ENCODE measurements at places on chromosomes 11 and 22.

- no peak for DNase-seq
Observed at GRCh38 chr11:121431820-121432526, 20.1 kb upstream of the SORL1 start.

DNA sequence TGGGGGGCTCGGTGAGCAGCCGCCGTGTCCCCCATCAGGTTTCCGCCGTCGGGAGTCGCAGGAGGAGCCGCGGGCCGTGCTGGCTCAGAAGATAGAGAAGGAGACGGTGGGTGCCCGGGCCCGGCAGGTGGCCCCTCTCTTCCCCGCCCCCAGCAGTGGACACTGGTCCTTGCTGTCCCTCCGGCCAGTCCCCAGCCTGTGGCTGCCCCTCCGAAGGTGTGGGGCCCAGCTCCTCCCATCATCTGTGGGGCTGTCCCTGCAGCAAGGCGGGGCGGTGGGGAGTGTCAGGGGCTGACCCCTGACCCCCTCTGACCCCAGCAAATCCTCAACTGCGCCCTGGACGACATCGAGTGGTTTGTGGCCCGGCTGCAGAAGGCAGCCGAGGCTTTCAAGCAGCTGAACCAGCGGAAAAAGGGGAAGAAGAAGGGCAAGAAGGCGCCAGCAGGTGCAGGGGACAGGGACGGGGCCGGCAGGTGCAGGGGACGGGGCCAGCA lies 15.3 kb downstream of the EPS8L2 start:
- no peak for DNase-seq

- DNase-seq, result no peak
Observed at GRCh38 chr22:49929211-49929979, 11.0 kb downstream of the CRELD2 start.

GRCh38 chr22:45059296-45059695 lies 49.5 kb upstream of the PHF21B start:
- no peak for DNase-seq

- no peak for DNase-seq
Observed at GRCh38 chr11:73428227-73428626, 52.0 kb downstream of the RELT start.

GRCh38 chr22:43967069-43967468 lies 11.8 kb downstream of the SAMM50 start:
- no peak for DNase-seq

- no peak for DNase-seq
Observed at GRCh38 chr11:86785576-86785975, 14.8 kb upstream of the PRSS23 start.

- no peak for DNase-seq
Observed at GRCh38 chr11:452203-452744, 2.2 kb downstream of the PTDSS2 start.

DNA sequence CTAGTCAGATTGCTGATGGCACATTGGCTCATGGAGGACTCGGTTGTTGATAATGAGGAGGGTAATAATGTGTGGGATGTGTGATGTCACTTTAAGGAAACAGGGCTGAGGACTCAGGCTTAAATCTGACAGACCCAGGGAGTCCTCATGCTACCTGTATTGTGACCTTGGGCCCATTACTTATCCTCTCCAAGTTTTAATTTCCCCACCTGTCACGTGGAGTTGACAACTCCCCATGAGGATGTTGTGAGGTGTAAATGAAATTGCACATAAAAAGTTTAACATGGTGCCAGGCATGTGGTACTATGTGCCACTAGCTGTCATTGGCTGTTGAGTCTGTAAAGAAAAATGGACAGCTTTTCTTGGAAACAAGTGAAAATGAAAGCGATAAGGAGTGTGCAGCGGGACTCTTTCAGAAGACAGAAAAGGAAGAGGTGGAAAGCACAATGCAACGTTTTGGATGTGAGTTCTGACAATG lies 15.3 kb downstream of the IL10RA start:
- DNase-seq, result no peak

- no peak for DNase-seq
Observed at GRCh38 chr11:27650988-27651387, 49.3 kb downstream of the BDNF start.

GRCh38 chr11:27651711-27652110 lies 48.5 kb downstream of the BDNF start:
- no peak for DNase-seq

DNA sequence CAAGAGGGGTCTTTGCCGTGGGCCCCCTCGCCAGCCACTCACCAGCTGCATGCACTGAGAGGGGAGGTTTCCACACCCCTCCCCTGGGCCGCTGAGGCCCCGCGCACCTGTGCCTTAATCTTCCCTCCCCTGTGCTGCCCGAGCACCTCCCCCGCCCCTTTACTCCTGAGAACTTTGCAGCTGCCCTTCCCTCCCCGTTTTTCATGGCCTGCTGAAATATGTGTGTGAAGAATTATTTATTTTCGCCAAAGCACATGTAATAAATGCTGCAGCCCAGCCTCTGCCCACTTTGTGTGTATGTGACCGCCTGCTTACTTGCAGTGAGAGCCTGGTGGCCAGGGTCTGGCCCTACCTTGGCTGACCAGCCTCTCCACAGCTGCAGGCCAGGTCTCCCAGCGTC lies 2.8 kb upstream of the CRACR2B start:
- DNase-seq, result no peak

GRCh38 chr11:108224911-108225786 lies 2.3 kb downstream of the ATM start:
- no peak for DNase-seq

GRCh38 chr11:62879235-62879978 lies 1.3 kb upstream of the SLC3A2 start:
- no peak for DNase-seq

DNA sequence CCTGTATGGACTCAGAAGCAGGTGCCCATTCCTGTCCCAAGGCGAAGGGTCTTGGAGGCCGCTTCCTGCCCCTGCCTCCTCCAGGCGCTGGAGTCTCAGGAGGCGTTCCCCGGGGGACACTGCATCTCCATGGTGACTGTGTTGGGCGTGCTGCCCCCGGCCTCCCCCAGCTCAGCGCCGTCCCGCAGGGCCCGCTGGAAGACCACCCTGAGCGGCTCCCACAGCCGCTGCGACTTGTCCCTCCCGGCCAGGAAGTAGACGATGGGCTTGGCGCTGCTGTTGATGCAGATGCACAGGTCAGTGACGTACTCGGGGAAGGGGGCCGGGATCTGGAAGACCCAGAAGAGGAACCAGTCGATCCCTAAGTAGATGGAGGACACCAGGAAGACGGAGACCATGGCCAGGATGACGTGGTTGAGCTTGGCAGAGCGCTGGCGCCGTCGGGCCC lies 7.8 kb downstream of the MRGPRF start:
- DNase-seq, result peak; percentile 82

GRCh38 chr22:50151571-50152537 lies 18.7 kb upstream of the PANX2 start:
- DNase-seq, result no peak

DNA sequence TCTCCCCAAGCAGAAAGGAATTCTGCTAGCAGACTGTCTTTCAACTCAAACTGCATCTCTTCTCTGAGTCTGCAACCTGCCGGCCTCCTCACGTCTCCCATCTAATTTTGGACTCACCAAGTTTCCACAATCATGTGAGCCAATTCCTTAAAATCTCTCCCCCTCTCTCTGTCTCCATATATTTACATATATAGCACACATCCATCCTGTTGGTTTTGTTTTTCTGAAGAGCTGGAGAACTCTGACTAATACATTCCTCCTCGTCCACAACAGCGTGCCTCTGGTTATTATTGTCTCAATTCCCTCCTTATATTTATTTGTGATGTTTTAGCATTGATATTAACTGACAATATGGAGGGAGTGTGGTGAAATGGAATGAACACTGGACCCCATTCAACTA lies 29.6 kb upstream of the FJX1 start:
- DNase-seq, result no peak

DNA sequence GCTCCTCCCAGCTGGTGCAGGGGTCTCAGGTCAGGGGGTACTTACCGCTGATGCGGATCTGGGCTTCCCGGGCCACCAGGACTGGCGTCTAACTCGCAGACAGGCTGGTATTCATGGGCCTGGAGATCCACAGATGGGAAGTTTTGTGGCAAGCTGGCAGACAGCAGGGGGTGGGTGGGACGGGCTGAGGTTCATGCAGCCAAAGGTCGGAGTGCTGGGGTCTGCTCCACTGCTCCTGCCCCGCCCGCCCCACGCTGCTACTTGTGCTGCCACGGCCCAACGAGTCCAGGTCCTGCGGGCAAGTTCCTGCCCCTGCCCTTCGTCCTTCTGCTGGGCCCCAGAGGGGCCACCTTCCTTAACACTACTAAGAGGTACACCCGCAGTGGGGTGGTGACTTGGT lies 3.1 kb downstream of the ACY3 start:
- DNase-seq, result no peak

GRCh38 chr11:66335531-66336233 lies 552 bp downstream of the RIN1 start:
- DNase-seq, result no peak

GRCh38 chr22:40040927-40041326 lies 46.2 kb downstream of the FAM83F start:
- peak; percentile 55 for DNase-seq

GRCh38 chr11:95074792-95075563 lies 8.3 kb downstream of the SRSF8 start:
- DNase-seq, result no peak

DNA sequence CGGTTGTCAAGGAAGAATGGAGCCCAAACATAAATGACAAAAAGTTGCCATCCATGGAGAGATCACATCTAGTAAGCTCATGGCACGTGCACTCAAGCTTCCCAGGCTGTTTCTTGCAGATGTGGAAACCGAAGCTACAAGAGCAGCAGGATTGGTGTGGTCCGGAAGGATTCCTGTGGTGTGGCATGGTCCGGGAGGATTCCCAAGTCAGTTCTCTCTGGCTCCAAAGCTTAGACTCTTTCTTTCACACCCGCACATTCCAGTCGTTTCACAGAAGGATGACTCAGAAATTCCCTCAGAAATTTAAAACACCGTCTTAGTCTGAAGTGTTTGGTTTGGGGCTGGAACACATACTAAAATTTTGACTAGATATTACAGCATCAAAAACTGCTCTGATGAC lies 78.0 kb upstream of the DRD2 start:
- no peak for DNase-seq

DNA sequence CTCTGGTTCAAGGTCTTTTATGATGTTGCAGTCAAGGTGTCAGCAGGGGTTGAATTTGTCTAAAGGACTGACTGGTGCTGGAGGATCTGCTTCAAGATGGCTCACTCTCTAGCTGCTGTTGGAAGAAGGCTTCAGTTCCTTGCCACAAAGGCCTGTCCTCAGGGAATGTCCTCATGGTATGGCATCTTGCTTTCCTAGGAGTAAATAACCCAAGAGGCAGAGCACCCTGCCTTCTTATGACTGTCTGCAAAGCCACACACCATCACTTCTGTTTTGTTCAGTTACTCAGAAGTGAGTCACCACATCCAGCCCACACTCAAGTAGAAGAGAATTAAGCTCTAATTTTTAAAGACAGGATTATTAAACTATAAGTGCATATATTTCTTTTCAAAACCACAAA lies 45.2 kb downstream of the PLAAT5 start:
- DNase-seq, result no peak

- DNase-seq, result no peak
Observed at GRCh38 chr11:133724116-133724515, 121.2 kb downstream of the SPATA19 start.

DNA sequence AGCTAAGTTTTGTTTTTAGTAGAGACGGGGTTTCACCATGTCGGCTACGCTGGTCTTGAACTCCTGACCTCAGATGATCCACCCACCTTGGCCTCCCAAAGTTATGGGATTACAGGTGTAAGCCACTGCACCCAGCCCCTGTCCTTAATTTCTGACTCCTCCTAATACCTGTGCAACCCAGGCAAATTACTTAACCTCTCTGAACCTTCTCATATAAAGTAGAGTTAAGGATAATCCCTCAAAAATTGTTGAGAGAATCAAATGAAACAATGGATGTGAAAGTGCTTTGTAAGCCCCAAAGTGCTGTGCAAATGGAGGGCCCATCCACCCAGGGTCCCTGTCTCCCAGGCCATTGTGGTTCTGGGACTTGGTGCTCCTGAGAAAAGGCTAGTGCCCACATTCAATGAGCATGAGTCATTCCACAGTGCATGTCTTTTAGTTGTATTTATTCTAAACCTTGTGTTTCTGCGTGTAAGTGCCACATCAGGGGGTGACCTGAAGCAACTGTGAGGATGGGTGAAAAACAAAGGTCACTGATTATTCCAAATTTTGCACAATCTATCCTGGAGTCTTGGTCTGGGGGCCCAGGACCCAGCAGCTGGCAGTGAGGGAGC lies 61.4 kb upstream of the PTPRJ start:
- DNase-seq, result peak; percentile 39

- DNase-seq, result no peak
Observed at GRCh38 chr22:39628563-39629080, 58.1 kb downstream of the CACNA1I start.

DNA sequence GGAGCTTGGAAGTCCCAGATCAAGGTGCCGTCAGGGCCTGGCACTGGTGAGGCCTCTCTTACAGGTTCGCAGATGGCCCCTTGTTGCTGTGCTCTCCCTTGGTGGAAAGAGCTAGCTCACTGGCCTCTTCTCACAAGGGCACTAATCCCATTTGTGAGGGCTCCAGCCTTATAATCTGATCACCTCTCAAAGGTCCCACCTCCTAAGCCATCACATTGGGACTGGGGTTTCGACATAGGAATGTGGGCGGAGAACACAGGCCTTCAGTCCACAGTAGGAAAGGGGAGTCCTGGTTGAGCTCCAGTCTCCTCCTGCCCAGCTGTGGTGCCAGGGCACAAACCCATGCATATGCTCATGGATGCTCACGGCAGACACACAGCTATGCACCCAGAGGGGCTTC lies 14.0 kb upstream of the LRRC32 start:
- DNase-seq, result no peak

DNA sequence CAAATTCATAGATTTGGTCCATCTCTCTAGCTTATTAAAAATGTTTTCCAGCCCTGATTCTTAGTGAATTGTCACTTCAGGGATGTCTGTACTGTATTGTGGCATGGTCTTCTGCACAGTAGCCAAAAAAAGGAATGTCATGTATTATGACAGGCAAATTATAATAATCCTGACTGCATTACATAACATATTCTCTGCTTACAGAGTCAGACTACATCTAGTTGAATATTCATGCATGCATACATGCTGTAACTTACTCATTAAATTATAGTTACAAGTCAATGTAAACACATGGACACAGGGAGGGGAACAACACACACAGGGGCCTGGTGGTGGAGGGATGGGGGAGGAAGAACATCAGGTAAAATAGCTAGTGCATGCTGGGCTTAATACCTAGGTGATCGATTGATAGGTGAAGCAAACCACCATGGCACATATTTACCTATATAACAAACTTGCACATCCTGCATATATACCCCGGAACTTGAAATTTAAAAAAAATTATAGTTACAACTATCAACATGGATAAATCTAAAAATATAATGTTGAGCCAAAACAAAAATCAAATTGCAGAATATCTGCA lies 31.5 kb upstream of the SMCO4 start:
- no peak for DNase-seq

DNA sequence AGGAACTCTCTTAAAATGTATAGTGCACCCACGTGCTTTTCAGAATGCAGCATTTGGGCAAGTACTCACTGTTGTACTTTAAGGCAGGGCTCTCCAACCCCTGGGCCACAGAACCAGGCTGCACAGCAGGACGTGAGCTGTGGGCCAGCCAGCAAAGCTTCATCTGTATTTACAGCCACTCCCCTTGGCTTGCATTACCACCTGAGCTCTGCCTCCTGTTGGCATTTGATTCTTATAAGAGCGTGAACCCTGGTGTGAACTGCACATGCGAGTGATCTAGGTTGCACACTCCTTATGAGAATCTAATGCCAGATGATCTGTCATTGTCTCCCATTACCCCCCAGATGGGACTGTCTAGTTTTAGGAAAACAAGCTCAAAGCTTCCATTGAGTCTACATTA lies 3.0 kb downstream of the C11orf58 start:
- no peak for DNase-seq
